ENCODE measurements at places on chromosomes 11 and 22.
A peak's percentile ranks its signal among the peaks of the same experiment; 100 is the strongest.

- DNase-seq: no peak
These were observed 27.6 kb upstream of the SLC35C1 start for GRCh38 chr11:45777127-45777969.

DNA sequence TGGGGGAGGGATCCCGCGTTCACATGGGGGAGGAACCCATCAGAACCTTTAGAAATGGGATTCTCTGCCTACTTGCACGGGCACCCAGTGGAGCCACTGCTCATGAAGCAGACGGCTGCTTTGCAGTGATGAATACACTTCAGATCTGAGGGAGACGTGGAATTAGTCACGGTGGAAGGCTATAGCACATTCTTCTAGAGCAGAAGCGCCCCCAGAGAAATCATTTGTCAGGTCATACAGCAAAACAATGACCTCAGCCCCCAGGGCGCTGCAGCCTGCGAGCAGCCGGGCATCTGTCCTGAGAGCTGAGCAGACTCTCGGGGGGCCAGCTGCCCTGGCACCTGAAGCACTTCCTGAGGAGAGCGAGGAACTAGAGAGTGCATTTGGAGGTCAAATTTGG, 12.7 kb downstream of the TP53AIP1 start:
- no peak for DNase-seq

- DNase-seq: no peak
These were observed 49.1 kb downstream of the RTN4R start for GRCh38 chr22:20218987-20219386.

GRCh38 chr11:112013497-112014164, 11.6 kb upstream of the DLAT start:
- no peak for DNase-seq

DNA sequence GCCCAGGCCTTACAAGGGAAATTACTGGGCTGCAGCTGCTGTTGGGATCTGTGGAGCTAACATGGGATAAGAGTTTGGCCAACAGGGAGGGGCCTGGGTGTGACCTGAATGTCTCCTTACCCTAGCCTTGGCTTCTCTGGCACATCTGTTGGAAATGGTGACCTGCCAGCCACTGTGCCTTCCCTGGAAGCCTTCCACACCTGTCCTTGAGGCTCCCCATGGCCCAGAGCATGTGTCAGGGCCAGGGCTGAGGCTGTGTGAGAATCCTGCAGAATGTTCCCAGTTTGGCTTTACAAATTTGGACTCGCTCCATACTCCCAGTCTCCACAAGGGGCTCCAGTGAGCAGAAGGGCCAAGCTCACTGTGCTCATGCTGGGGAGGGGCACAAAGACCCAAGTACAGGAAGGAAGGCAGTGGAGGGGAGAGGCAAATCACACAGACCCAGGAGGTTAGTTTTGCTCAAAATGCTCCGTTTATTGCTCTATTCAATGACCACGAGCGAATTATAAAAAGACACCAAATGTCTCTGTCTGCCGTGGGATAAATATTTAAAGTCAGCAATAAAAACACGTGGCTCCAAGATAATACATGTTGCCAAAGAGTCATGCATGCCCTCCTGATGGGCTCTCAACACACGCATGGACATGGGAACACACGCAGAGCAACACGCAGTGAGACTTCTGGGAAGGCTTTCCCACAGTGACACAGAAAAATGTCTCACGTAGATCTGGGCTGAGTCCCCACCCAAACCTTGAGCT, 1.7 kb upstream of the IGSF22 start:
- peak; percentile 41 for DNase-seq

- DNase-seq: no peak
These were observed 64.5 kb upstream of the EMID1 start for GRCh38 chr22:29141078-29141688.

DNA sequence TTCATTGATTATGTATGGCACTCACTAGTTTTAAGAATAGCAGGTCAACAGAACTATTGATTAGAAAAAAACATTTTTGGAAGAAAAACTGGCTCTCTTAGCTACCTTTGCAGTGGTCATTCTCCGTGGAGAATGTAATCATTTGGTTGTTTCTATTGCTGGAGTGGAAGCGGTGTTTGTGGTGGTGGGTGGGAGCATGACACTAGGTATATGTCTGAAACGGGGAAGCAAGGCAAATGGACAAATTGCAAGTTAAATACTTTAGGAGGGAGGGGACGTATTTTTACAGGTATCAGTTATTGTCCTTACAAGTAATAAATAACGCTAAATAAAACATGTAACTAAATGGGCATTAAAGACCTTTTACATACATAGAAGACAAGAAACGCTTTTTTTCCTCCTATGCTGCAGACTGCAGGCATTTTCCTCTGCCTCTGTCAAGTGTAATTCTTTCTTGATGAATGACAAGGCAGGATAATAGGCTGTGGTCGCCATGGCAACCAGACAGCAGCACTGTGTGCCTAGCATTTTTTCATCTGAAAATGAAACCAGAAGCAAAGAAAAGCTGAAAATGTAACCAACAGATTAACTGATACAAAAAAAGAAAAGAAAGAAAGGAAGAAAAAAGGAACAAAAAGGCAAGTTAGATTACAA, 46.2 kb downstream of the BLID start:
- DNase-seq: no peak

DNA sequence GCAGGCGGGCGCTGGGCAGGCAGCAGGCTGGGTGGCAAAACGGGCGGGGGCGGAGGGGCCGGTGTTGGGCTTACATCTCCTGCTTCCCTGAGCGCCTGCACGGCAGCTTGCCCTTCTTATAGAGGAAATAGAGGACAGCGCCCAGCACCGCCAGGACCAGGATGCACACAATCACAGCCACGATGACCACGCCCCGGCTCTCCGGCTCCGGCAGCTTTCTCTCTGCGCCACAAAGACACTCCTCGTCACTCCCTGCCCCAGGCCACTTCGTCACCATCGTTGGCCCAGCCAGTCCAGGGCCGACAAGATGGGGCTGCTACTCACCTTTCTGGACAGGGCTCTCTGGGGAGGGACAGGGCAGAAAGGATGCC, 6.3 kb downstream of the MCAM start:
- DNase-seq: no peak

DNA sequence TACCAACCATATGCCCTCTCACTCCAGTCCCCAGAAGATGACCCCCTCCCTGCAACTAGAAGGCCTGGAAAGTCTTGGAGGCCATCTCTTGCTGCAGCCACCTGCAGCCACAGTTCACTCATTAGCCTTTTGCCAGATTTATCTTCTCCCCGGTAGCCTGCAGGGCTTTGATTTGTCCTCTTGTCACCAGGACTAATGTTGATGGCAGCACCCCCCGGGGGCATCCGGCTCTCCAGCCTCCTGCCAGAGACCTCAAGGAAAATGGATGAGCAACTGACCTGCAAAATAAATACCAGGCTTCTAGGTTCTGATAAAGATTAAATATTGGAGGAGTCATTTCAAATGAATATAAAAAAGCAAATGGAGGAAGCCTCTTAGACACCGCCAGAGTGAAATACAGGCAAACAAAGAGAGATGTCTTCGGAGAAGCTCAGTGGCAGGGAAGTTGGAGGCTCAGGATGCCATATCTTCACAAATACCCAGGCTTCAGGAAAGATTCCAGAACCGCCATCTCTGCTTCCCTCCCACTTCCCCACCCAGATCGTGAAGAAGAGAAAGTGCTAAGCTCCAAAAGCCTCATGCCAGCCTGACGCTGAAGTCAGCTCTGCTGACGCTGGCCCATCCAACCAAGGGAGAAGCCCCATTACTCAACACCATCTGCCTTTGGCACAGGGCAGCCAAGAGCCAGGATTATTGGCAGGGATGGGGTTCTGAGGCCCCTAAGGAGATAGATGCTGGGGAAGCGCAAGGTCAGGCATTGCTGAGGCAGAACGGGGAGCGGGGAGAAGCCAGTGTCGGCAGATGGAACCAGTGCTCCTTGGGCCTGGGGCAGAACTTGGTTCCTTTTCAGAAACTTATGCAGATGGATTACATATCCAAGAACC, 362.7 kb downstream of the CADM1 start:
- no peak for DNase-seq

DNA sequence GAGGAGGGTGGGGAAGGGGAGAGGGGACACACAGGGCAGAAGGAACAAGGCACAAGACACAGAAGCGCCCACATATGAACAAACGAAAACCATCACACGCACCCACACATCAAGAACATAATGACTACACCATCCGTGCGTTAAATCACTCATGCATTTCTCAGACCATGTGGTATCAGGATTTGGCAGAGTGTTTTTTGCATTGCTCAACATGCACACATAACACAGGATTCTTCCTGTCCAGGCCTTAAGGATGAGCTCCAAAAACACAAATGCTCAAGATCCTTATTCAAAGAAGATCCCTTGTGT, 309.5 kb downstream of the CADM1 start:
- DNase-seq: no peak

DNA sequence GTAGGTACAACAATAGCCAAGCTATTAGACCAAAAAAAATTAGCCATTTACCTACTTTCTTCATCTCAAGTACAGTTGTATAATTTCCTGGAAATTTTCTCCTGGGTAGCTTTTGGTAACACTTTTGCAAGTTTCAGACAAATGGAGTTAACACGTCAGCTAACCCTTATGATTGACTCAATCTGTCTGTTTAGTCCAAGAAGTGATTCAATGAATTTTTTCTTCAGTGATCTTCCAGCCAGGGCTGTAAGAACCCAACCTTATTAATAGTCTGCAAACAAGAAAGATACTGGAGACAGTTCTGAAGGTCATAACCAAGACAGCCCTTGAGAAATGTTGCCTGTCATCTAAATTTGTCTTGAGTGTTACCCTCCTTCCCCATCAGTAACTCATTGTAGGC, 30.1 kb upstream of the FIBIN start:
- no peak for DNase-seq

- DNase-seq: no peak
These were observed 10.2 kb upstream of the CLNS1A start for GRCh38 chr11:77647654-77648305.

- no peak for DNase-seq
These were observed 10.7 kb upstream of the MPPED2 start for GRCh38 chr11:30596832-30597231.

DNA sequence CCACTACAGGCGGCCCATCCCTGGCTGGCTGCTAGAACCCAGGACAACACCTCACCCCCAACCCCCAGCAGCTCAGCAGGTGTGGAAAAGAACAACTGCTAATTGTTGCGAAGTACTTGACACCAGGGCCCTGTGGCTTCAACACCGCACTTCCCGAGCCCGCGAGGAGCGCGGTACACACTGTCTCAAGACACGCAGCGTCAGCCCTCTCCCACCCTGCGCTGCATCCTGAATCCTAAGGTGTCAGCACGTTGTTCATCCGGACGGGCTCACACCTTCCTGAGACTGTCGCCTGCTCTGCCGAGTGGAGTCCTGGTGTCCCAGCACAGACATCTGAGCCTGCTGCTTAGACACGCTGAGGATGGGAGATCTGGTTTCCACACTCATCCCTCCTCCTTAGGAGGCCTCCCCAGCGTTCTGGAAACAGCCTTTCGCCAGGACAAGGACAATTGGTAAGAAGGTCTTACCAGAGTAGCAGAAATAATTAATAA, 1336.2 kb downstream of the BRD1 start:
- DNase-seq: no peak

DNA sequence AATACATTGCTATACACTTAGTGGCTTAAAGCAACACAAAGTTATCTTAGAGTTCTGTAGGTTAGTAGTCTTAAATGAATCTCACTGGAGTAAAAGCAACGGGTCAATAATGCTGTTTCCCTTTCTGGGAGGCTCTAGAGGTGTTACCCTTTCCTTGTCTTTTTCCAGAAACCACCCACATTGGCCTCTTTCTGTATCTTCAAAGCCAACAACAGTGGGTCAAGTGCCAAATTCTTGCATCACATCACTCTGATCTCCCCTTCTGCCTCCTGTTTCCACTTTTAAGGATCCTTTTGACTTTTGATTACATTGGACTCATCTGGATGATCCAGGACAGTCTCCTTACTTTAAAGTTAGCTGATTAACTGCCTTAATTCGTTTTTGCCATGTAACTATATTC, 93.6 kb downstream of the DDX10 start:
- DNase-seq: no peak

DNA sequence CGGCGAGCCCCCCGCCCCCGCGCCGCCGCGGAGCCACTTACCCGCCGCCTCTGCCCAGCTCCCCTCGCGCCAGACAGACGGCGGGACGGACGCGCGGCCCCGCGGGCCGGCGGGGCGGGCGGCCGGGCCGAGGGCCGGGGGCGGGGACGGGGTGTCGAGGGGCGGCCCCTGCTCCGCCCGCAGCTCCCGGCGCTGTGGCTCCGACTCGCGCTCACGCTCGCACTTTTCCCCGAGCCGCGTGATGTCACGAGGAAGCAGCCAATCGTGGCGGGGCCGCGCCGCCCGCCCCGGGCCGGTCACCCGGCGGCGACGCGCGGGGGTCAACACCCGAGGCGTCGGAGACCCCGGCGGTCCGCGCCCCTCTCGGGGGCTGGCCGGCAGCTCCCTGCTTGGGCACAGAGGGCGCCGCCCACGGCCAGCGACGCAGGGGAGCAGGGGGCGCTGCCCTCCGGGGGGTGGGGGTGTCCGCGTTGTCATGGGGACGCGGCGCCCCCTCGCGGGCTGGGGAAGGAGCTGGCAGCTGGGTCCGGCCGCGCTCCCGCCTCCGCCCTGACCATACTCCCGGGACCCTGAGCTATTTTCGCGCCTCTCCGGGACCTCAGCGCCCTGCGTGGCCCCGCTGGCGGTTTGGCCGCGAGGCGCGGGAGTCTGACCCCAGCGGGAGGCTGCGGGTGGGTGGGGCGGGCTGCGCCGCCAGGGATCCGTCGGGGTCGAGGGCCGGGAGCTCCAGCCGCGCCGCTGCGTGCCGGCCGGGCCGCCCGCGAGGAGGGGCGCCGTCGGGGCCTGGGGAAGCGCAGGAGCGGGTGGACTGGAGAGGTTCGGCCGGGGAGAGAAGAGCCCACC, at the start of gene CHRM4:
Gene CHRM4, minus strand, starts transcription at position 199 of the 843 bp plus-strand sequence. CDS start 5,219 bp downstream, outside the sequence.
- no peak for DNase-seq

DNA sequence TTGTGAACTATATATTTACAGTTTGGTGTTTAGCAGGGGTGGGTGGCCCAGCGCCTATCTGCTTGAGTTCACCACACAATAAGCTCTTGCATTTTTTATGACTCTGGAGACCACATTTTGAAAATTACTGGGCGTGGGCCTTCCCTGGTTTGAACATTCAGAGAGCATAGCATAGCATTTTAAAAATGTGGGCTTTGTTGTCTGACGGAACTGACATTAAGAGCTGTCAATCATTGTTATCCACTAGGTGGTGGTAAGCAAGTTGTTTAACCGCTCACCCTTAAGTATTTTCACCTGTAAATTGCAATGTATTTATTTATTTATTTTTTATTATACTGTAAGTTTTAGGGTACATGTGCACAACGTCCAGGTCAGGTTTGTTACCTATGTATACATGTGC, 1.0 kb downstream of the NLRP14 start:
- no peak for DNase-seq

GRCh38 chr22:37661160-37661924, 2.8 kb downstream of the PDXP start:
- no peak for DNase-seq
